ENCODE measurements at places on chromosomes 13 and 19.

GRCh38 chr19:8389891-8390616 lies at the start of gene RAB11B:
TSS of gene RAB11B (plus strand) at chr19:8390360. CDS start at chr19:8390417, 57 bp downstream.
- DNase-seq, result peak; percentile 91

- peak; percentile 67 for DNase-seq
Observed at GRCh38 chr13:99307648-99308339, 595 bp upstream of the GPR183 start.

DNA sequence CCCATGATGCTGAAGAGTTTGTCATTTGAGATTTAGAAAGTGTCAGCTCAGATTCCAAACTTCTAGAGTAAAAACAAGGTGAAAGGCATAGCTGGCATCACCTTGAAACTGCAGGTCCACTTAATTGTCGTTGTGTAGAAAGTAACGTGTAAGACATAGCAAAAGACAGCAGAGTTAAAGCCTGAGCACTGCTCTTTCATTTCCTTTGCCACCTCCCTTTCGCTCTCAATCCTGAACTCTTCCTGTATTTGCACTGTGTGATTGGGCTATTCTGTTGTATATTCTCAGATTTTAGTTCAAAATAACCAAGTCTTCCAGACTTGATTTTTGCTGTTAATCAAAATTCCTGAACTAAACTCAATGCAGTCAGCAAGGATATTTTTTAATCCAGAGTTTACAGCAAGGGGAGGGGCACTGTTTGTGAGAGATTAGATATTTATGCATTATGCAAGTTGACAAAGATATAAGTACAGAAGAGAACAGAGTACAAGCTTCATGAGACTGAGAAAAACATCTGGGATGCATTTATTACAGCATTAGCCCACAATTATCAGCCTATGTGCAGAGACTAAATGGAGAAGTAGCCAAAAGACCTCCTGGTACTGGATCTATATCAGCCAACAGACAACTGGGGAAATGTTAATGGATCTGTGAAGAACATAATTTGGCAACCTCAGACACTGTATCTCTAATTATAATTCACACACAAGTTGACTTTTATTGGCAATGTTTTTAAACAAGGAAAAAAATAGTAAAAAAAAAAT lies 328.6 kb downstream of the SUCLA2 start:
- DNase-seq, result no peak

- no peak for DNase-seq
Observed at GRCh38 chr13:35356572-35356971, 119.9 kb downstream of the MAB21L1 start.

DNA sequence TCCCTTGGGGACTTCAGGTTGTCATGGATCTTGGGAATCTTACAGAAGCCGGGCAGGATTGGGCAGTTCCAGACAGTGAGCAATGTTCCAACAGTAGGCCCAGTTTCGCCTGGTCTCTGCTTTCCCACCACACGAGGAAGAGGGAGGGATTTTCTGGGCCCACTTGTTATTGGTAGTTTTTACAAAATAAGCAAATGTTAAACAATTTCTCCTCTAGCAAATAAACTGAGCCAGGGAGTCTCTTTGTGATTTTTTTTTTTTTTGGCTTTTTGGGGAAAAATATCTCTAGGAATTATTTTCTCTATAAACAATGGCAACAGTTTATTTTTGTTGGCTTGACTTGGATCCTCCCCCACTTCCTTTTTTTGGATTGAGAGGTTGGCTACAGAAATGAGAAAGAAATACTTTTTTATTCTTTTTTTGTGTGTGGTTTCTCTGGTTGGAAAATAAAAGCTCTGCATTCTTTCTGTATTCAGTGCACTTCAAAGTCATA lies 89.3 kb downstream of the TM9SF2 start:
- DNase-seq, result no peak

- no peak for DNase-seq
Observed at GRCh38 chr19:38445362-38445761, 11.9 kb downstream of the RYR1 start.

- DNase-seq, result no peak
Observed at GRCh38 chr19:15866636-15867035, 31.2 kb downstream of the CYP4F2 start.

GRCh38 chr13:79549355-79550106 lies 68.6 kb downstream of the NDFIP2 start:
- no peak for DNase-seq

GRCh38 chr19:11737964-11738745 lies 591 bp downstream of the ZNF823 start:
- DNase-seq, result peak; percentile 9

DNA sequence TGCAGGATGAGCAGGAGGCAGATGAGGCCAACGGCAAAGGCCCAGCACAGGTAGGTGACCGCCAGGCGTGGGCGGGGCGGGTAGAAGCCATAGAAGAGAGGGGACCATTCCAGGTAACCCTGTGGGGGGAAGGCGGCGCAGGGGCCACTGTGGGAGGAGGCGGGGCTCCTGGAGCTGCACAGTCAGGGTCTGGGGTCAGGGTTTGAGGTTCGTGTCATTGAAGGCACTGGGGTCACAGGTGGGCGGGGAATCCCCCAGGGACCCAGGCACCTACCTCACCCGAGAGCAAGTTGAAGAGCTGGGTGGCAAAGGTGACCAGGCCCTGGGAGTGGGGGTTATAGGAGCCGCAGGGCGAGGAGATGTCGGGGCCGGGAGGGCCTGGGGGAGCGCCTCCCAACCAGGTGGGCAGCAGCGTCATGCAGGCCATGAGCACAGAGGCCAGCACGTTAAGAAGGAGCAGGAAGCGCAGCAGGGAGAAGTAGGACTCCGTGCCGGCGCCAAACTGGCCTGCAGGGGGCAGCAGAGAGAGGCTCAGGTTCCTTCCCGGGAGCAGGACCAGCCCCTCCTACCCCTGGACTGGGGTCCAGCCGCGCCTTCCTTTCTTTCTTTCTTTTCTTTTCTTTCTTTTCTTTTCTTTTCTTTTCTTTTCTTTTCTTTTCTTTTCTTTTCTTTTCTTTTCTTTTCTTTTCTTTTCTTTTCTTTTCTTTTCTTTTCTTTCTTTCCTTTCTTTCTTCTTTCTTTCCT lies 4.6 kb downstream of the TMC4 start:
- DNase-seq, result peak; percentile 87

DNA sequence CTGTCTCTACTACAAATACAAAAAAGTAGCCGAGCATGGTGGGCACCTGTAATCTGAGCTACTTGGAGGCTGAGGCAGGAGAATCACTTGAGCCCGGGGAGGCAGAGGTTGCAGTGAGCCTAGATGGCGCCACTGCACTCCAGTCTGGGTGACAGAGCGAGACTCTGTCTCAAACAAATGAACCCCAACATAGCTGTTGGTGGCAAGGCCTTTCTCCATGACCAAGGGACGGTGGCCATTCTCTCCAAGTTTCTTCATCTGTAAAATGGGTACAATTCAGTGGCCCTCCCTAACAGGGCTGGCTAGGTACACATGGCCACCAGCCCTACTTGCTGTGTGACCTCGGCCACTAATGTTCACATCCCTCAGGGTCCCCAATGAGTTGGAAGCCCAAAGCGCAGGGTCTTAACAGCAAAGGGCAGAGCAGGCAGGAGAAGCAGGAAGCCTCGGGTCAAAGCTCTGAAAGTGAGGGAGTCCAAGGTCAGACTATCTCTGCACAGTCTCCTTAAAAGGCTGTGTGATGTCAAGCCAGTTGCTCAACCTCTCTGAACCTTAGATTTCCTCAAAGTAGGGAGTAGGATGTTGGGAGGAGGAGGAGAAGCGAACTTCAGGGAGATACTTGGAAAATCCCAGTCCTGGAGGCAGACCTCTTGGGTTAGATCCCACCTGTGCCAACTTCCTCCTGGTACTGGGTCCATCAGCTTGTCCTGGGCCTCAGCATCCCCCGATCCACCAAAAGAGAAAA lies 2.7 kb downstream of the JUND start:
- peak; percentile 76 for DNase-seq

DNA sequence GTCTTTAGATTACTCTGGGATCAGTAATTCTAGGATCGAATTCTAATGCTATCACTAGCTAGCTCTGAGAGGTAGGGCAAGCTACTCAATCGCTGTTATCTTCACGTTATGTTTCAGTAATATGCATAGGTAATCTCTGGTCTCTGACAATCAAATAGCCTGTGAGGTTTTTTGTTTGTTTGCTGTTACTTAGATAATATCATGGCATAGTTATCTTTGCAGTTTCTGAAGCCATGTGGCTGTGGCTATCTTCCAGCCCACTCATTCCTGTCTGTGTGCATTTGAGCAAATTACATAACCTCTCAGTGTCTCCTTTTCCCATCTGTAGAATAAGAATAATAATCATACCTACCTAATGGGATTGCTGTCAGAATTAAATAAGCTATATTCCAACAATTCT lies 330.2 kb downstream of the PCDH9 start:
- DNase-seq, result no peak

DNA sequence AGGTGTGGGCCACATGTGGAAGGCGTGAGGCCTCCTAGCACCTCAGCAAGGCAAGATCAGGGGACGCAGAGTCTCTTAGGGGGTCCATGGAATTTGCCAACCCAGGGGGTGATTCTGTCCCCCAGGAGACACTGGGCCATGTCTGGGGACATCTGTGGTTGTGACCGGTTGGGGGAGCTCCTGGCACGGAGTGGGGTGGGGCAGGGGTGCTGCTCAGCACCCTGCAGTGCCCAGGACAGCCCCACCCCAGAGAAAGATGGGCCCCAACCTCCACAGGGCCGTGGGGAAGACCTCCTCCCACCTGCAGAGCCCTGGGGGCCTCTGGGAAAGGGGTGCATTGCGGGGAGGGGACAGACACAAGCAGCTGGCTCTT lies 4.0 kb downstream of the MKNK2 start:
- DNase-seq, result no peak

GRCh38 chr19:2474232-2475017 lies 1.5 kb upstream of the GADD45B start:
- peak; percentile 92 for DNase-seq

- DNase-seq, result peak; percentile 44
Observed at GRCh38 chr13:57631596-57632275, at the start of gene PCDH17. TSS of gene PCDH17 (plus strand) at chr13:57631744. CDS start at chr13:57632547, 803 bp downstream.

DNA sequence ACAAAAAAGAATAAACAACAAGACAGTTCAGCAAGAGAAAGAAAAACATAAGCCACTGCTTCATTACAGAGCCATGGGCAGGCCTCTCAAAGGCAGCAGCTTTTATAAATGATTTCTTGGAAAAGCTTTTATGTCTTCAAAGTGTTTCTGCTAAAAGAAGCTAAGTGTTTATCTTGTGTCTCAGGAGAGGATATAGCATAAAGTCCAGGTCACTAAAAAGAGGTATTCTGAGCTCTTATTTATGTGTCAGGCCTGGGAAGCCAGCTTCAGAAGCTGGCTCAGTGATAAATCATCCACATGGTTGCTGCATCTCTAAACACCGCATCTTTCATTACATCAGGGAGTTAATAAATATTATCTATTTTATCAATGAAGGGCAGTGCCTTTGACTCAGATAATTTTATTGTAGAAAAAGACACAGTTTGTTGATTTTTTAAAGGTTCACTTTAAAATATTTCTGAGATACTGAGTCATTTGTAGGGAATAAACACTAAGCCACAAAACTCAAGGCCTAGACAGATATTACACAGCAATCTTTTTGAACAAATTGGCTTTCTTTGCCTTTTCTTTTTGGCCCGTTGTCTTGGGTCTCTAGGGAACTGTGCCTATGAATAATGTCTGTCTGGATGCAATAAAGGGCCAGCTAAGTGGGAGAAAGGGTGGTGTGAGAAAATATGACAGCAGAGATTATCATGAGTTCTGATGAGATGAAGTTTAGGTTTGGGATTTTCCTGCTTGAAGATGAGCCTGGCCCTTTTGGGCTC lies 1086.6 kb downstream of the UQCRFS1 start:
- no peak for DNase-seq

DNA sequence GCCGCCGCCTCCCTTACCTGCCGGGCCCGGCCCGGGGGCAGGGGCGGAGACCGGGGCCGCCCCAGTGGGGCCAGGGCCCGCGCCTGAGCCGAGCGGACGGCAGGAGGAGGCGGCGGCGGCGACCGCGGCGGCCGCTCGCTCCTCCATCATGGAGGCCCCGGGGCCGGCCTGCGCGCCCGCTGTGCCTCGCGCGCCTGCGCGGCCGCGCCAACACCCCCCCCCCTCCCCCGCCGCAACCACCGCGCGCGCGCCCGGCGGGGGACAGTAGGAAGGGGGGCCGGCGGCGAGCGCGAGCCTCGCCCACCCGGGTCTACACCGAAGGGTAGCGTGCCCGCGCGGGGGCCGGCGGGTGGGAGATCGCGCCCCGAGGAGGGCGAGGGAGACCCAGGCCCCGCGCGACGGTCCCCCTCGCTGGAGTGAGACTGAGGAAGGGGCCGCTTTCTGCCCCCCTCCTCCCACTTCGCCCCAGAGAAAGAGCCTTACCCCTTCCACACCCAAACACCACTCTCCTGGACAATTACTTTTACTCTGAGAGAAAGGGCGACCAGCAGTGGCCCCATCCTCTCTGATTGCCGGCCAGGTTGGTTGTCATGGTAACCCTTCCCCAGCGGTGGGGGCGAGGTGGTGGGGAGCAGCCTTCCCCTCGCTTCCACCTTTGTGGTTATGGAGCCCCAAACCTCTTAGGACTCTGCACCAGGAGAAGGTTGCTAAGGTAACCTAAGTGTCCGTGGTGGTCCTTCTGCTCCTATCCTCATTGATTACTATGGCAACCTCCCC lies at the start of gene STRN4:
TSS of gene STRN4 (minus strand) at position 170 of the 777 bp plus-strand sequence. CDS start at position 150, 20 bp downstream.
- DNase-seq, result peak; percentile 71

- DNase-seq, result no peak
Observed at GRCh38 chr13:50509771-50510441, 333.6 kb downstream of the DLEU7 start.

DNA sequence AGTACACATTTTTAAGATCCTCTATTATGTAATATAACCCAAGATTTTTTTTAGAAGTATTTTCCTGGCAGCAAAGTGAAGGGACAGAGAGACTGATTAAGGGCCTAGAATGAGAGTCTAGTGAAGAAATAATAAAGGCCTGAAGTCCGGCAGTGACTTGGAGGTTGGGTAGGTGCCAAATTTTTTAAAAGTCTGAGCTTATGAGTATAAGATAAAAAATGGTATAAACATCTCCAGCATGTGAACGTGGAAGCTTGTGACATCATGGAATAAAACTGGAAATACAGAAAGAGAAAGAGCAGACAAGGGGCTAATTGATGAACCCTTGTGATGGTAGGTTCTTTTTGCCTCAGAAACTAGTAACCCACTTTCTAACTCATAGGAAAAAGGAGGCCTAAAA lies 174.6 kb downstream of the SUCLA2 start:
- DNase-seq, result no peak

GRCh38 chr13:21333186-21333585 lies 125.9 kb downstream of the ZDHHC20 start:
- no peak for DNase-seq

All from hematopoietic multipotent progenitor cell (in vitro differentiated cells).